ENCODE measurements at places on chromosomes 13 and 19.

DNA sequence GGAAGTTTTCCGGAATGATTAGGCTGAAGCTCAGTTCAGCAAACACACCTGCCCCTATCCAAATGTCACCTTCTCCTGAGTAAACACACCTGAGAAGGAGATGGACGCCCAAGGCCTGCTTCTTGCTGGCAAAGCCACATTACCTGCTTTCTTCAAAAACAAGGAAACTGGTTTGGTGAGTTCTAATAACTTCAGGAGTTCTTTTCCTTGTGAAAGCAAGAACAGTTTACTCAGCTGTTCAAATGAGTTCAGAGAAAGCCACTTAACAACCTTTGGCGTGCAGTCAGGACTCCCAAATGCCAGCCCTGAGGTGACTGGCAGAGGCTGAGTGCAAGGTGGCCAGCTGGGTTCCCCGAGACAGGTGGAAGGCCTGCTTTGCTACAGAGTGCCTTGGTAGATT, 160.5 kb downstream of the STK24 start:
- DNase-seq, result no peak

DNA sequence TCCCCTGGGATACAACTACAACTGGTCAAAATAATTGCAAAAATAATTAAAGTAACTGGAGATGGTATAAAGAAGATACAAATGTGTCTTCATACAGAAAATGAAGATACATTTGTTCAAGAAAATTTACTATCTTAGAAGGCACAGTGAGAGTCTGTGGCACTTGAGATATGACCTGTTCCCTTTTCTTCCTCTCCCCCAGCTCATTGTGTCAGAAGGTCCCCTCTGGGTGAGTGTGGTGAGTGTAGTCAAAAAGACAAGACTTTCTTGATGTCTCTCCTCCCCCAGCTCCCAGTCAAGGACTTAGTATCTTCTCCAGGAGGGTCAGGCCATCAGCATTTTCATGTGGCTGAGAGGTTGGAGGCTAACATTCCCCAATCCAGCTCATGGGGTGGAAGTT, 51.7 kb downstream of the EDNRB start:
- no peak for DNase-seq

DNA sequence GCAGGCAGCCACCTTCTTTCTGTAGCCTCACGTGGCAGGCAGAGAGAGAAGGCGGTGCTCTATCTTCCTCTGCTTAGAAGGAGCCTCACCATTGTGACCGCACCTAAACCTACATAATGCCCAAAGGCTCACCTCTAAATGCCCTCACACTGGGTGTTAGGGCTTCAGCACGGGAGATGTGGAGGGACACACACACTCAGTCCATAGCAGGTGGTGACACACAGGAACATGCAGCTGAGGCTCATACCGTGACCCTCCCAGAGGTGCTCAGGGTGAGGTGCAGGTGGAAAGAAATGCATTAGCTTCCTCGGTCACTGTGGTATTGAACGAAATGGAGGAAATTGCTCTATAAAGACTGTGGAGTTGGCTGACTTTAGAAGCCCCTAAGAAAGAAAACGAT, 37.7 kb upstream of the TUBGCP3 start:
- no peak for DNase-seq

- no peak for DNase-seq
Observed at GRCh38 chr13:85497652-85498051, 301.6 kb downstream of the SLITRK6 start.

GRCh38 chr13:94061301-94061700, 418.2 kb downstream of the DCT start:
- DNase-seq, result no peak

DNA sequence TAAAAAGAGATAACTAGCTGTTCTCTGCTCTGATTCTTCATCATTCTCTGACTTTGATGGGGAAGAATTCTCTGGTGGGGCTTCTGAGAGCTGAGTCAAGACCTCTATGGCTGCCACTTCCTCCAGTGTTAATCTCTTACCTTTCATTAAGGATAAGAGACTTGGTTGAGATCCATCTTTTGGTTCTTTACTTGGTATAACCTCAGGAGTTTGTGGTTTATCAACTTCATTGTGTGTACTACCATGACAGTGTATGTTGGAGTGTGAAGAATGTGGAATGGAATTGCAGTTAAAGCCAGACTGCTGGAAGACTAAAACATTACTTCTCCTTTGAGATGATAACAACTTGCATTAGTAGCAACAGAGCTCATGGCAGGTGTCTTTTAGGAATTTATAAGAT, 222.0 kb downstream of the SLITRK5 start:
- DNase-seq, result no peak

DNA sequence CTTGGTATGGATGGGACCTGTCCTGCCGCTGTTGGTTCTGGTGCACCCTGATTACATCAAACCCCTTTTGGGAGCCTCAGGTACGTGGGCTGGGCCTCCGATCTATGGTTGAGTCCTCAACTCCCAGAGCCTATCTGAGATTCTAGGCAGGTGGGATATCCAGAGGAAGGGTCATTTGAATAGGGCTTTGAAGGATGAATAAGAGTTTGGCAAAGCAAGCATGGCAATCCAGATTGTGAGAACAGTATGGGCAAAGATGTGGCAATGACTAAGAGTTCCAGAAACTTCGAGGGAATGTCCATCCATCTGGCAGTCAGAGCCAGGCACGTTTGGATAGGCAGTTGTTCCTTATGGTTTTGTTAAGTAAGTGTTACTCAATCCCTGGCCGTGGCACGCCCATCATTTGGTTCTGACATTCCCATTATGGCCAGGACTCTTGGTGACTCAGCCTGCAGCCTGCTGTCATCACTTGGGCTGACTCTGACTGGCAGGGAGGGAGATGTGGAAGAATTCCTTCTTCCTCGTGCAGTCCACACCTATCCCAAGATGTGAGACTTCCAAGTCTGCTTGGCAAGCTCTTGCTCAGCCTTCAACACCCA, 21.5 kb downstream of the CYP4F22 start:
- no peak for DNase-seq

- DNase-seq, result no peak
Observed at GRCh38 chr13:80361883-80362327, 21.0 kb upstream of the SPRY2 start.

DNA sequence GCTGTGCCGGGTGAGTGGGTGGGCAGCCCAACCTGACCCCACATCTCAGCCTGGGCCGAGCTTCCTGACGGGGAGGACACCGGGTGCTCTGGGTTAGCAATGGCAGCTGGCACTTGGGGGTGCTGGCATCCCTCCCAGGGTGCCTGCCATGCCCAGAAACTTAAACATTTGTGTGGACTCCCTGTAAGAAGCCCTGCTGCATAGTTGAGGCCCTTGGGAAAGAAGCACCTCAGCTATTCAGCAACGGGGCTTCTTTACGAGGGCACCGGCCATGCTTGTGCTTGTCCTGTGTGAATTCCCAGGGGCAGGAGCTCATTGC, 33.8 kb upstream of the MEDAG start:
- no peak for DNase-seq

GRCh38 chr19:28948566-28948965, 264.4 kb downstream of the UQCRFS1 start:
- no peak for DNase-seq

- DNase-seq, result no peak
Observed at GRCh38 chr19:16637535-16637934, 9.5 kb upstream of the MED26 start.

DNA sequence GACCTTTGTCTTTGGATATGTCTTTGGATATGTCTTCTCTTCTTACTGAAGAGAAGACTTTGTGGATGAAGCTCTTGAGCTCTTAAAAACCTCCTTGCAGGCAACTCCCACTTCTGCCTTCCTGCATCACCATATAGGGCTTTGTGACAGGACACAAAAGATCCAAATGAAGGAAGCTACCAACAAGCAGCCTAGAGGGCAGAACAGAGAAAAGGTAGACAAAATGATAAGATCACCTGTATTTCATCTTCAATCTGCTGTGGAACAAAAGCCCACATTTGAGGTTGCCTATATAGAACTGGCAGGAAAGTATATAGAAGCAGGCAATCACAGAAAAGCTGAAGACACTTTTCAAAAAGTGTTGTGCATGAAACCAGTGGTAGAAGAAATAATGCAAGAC, 42.5 kb downstream of the N4BP2L1 start:
- DNase-seq, result no peak

GRCh38 chr13:48214519-48215121, 18.4 kb upstream of the ITM2B start:
- DNase-seq, result no peak

GRCh38 chr19:22783651-22784410, at the start of gene ZNF99:
ZNF99 (minus strand) TSS chr19:22784151; CDS start chr19:22784016, 135 bp downstream.
- no peak for DNase-seq

- no peak for DNase-seq
Observed at GRCh38 chr13:74004109-74004508, 130.1 kb downstream of the KLF12 start.

DNA sequence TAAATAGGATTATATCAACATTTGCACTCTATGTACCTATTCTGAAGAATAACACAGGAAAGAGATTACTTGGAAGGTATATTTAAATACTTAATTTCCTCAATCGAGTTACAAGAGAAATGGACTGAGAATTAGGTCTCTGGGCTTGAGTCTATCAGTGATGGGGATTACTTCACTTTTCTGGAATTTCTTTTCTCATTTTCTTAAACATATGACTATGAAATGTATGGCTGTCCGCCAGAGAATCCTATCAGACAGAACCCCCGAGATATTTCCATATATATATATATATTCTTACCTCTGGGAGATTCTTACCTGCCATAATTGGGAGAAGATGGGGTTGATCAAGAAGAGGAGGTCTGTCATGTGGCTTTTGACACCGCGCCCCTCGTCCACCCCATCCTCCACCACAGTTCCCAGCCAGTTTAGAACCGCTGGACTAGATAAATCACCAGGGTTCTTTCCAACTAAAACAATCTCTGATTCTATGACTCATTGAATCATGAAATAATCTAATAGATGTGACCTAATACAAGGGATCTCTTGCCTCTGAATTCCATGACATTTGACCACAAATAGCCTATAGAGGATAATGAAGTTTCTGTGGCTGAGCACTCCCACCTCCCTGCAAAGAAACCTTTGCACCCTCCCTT, 231.3 kb downstream of the TBC1D4 start:
- no peak for DNase-seq

- no peak for DNase-seq
Observed at GRCh38 chr13:75432045-75432444, 49.9 kb downstream of the TBC1D4 start.

GRCh38 chr13:40213779-40214178, 452.7 kb downstream of the FOXO1 start:
- no peak for DNase-seq

DNA sequence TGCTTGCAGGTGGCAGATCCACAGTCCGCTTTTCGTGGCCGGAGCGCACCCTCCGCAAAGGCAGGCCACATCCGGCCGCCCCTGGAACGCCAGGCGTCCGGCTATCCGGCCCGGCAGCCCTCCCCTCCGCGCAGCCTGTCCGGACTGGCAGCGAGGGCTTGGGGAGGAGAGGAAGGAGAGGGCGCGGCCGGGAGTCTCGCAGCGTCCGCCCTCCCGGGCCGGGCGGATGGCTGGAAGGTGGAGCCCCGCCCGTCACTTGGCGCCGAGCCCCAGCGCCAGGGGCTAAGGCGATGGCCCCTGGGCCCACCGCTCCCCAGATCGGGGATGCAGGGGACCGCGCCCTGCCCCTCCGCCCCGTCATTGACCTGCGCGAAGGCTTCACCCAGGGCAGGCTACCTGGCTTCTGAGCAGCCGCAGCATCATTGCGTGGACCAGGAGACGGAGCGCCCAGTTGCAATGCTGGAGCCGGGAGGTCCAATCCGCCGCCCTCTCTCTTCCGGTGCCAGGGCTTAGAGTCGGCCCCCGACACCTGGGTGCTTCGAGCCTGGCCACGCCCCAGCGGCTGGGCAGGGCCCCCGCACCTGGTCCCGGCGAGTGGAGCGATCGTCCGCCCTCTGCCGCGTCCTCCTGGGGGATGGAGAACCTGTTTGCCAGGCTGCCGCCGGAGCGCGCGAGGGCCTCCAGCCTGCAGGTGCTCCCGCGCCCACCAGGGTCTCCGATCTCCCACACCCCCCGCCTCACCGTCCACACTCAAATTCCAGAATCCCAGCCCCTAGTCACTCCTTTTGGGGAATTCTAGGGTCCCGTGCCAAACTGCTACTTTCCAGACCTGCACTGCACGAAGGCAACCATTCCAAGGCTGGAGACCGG, at the start of gene FUT1:
TSS of gene FUT1 (minus strand) at position 146 of the 870 bp plus-strand sequence. CDS start 1,360 bp downstream, outside the sequence.
- DNase-seq, result no peak

DNA sequence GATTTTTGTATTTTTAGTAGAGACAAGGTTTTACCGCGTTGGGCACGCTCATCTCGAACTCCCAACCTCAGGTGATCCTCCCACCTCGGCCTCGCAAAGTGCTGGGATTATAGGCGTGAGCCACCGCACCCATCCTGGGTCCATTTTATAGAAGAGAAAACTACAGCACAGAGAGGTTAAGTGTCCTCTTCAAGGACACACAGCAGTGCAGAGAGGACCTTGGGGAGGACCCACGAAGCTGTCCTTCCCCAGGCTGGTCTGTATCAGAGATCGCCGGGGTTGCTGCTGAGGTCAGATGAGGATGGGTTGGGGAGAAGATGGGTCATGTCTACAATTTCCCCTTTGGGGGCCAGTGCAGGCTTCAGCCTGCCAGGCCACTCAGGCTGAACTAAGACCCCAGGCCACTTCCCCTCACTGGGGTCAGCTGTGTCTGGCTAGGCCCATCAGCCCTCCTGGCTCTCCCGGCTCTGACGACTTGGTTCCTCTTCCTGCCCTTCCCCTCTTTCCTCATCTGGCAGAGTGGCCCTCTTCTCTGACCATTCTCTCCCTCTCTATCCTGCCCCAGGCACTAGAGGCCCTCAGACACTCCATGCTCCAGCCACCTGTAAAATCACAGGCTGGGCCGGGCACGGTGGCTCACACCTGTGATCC, 9.6 kb downstream of the MYO1F start:
- DNase-seq, result no peak

DNA sequence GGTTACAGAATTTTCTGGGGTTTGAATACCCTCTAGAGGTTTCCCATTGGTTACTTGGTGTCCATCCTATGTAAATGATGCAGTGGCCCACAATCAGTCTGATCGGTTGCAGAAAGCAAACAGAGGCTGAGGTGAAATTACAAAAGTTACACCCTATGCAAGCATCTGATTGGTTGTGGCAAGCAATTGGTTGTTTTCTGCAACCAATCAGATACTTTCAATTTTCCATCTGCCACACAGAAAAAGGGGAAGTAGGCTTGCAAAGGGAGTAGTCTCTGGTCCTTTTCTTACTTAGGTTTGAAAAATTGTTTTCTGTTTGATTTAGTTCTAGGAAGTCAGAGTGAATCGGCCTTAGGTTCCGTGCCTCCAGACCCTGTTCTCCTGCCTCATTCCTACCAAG, 93.1 kb downstream of the WTIP start:
- DNase-seq, result no peak

GRCh38 chr13:44884076-44884729, 105.1 kb downstream of the NUFIP1 start:
- DNase-seq, result no peak

- no peak for DNase-seq
Observed at GRCh38 chr19:39946532-39946931, 12.1 kb upstream of the FCGBP start.

Measured in stimulated activated CD4-positive, alpha-beta T cell treated with anti-CD3 and anti-CD28 coated beads, Interleukin-1b, Interleukin-23, amount 100 ng/mL, for 24 hours (primary cell).